ENCODE measurements at places on chromosomes 5 and 9.

DNA sequence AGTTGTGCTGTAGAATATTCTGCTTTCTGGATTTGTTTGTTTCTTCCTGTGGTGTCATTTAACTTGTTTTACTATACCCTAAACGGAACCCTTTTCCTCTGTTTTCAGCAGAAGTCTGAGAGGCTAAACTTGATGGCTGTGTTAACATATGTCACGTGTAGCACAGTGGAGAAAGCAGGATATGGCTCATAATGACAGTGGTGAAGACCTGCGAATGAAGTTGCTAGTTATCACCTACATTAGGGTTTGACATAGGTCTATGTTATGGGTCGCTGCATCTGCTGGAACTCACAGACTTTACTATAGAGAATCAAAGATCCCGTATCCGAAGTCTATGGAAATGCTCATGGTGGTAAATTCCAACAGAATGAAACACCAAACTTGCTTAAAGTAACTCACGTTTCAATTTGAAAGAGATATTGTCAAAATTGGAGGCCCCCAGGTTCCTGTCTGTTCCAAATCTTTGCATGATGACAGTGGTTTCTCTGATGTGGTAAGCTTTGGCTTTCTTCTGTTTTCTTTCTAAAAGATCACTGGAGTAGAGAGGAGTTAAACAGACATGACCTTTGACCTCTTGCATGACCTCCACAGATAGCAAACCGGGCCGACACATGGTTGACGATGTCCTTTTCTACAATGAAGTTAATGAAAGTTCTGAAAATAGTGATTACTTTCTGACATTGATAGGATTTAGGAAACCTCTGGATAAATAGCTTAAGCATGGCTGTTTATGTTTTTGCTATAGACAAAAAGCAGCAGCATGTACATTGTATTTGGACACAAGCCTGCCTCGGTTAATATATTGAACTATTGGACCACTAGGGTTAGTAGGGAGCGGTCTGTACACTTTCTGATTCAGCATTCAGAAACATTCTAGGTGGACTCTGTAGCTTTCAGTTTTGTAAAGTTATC is 3.1 kb upstream of the CATSPER3 start:
- no peak for DNase-seq
- H3K27me3 ChIP-seq: no peaks in the 10 kb centered on the region
- no peak overlapping the region for H3K27ac ChIP-seq
- H3K4me3 ChIP-seq: no peak overlapping the region

- peak overlapping the region; percentile 54 for H3K4me3 ChIP-seq
- no peaks in the 10 kb centered on the region for H3K27me3 ChIP-seq
- H3K27ac ChIP-seq: no peak overlapping the region
- no peak for DNase-seq
- peaks cover 22% of the 10 kb centered on the region for H3K4me1 ChIP-seq
Measured at GRCh38 chr9:113523421-113524141, 60.1 kb downstream of the RGS3 start.

- no peak overlapping the region for H3K27ac ChIP-seq
- peaks cover 10% of the 10 kb centered on the region for H3K36me3 ChIP-seq
- DNase-seq: peak; percentile 40
- no peaks in the 10 kb centered on the region for H3K27me3 ChIP-seq
- H3K4me1 ChIP-seq: no peaks in the 10 kb centered on the region
Measured at GRCh38 chr9:83937861-83938455, 16.7 kb upstream of the KIF27 start.

DNA sequence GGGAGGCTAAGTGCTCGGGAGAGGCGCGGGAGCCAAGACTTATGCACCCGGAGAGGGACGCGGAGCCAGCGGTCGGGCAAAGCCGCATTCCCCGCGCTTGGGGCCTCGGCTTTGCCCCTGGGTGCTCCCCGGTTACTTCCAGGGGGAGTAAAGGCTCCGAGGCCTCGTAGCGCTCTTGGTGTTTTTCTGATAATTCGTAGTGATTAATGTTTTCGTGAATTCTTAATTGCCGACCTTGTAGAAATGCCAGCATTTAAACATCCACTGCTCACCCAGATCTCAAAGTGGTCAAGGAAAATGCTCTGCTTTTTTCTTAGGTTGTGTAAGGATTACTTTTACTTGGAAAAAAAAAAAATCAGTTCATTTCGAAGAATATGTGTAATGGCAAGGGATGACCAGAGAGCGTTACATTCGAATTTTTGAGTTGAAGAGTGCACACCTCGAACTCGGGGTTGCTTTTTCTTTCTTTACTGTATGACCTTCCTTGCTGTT is 654 bp upstream of the TUT7 start:
- DNase-seq: no peak
- H3K4me3 ChIP-seq: peak overlapping the region; percentile 94
- H3K27ac ChIP-seq: peak overlapping the region; percentile 92
- no peaks in the 10 kb centered on the region for H3K27me3 ChIP-seq
- H3K36me3 ChIP-seq: peaks cover 2% of the 10 kb centered on the region
- peaks cover 18% of the 10 kb centered on the region for H3K4me1 ChIP-seq

- H3K4me3 ChIP-seq: no peak overlapping the region
- DNase-seq: no peak
- H3K36me3 ChIP-seq: no peaks in the 10 kb centered on the region
- no peaks in the 10 kb centered on the region for H3K4me1 ChIP-seq
- no peak overlapping the region for H3K27ac ChIP-seq
Measured at GRCh38 chr9:23412458-23412857, 413.6 kb downstream of the ELAVL2 start.

DNA sequence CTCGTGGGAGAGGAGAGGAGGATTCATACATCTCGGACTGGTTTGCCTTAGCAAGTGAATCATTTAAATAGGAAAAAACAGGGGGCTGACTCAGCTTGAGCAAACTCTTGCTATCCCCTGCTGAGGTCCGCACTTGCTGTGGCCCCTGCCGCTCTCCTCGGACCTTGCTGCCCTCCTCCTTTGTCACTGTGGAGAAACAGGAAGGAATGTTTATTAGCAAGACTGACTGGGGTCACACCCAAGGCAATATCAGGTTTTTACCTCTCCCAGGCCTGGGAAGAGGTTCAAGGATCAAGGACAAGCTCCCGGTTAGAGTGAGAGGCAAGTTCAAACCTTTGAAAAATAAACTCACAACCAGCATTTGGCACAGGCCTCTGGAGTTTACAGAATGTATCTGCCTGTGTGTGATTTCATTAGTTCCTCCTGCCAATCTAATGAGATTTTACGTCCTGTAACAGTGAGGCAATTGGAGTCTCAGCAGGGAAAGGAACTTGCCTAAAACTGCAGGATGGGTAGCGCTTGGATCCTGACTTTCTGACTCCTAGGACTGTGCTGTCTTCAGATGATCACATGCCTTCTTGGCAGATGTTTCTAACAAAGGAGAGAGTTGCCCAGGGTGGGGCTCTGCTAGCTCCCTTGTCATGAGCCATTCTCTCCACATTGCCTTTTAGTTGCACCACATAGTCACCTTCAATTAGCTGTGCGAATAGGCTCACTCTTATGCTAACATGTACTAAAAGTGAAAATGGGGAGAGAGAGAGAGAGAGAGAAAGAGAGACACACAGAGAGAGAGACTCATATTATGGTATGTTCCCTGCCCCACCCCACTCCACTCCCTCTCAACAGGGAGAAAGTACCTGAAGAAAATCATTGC is 108.6 kb upstream of the CDKN2B start:
- no peaks in the 10 kb centered on the region for H3K27me3 ChIP-seq
- H3K27ac ChIP-seq: no peak overlapping the region
- H3K4me1 ChIP-seq: peaks cover 4% of the 10 kb centered on the region
- no peak overlapping the region for H3K4me3 ChIP-seq
- H3K36me3 ChIP-seq: no peaks in the 10 kb centered on the region

DNA sequence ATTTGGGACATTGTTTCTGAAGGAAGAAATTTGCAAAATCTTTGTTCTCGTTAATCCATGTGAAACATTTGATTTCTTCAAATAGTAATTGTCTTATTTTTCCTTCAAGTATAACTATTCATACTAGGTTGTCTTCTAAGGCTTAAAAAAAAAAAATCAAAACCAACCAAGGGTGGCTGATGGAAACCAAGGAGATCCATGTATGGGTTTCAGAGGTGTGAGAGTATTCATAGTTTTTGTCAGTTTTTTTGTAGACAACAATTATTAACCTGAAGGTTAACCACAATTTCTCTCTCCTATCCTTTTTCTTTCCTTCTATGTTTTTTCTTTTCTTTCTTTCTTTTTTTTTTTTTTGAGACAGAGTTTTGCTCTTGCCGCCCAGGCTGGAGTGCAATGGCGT is 35.4 kb downstream of the KDM4C start:
- no peak overlapping the region for H3K27ac ChIP-seq
- no peaks in the 10 kb centered on the region for H3K27me3 ChIP-seq
- DNase-seq: no peak
- H3K4me3 ChIP-seq: no peak overlapping the region
- H3K36me3 ChIP-seq: peaks cover 20% of the 10 kb centered on the region
- peaks cover 19% of the 10 kb centered on the region for H3K4me1 ChIP-seq

GRCh38 chr9:117245175-117245829 is 169.6 kb downstream of the ASTN2 start:
- no peaks in the 10 kb centered on the region for H3K36me3 ChIP-seq
- H3K4me3 ChIP-seq: no peak overlapping the region
- no peak overlapping the region for H3K27ac ChIP-seq
- peaks cover 4% of the 10 kb centered on the region for H3K27me3 ChIP-seq

DNA sequence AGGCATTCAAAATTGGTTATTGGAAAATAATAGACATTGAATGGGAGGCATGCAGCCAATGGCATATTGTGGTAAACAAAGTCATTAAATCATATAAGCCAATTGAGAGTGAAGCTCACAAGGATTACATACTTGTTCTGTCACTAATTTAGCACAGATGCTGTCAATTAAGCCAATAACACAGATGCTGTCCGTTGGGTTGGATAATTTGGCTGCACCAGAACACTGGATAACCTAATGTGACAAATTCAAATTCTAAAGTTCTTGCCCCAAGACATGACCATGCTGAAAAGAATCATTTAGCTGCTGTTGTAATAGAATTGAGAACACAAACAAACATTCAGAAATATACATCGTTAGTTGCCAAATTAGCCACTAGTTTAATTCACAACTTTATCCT is 1796.4 kb downstream of the EFNA5 start:
- H3K36me3 ChIP-seq: no peaks in the 10 kb centered on the region
- H3K4me1 ChIP-seq: no peaks in the 10 kb centered on the region
- no peak overlapping the region for H3K27ac ChIP-seq

- no peaks in the 10 kb centered on the region for H3K36me3 ChIP-seq
- peaks cover 2% of the 10 kb centered on the region for H3K4me1 ChIP-seq
Measured at GRCh38 chr9:129102791-129103594, 7.6 kb downstream of the CRAT start.

- H3K36me3 ChIP-seq: peaks cover 7% of the 10 kb centered on the region
- H3K4me1 ChIP-seq: peaks cover 60% of the 10 kb centered on the region
- no peak for DNase-seq
- no peak overlapping the region for H3K4me3 ChIP-seq
- no peak overlapping the region for H3K27ac ChIP-seq
Measured at GRCh38 chr9:131691969-131692611, 47.8 kb downstream of the RAPGEF1 start.

GRCh38 chr5:32449262-32449661 is 4.7 kb upstream of the ZFR start:
- no peaks in the 10 kb centered on the region for H3K27me3 ChIP-seq
- H3K36me3 ChIP-seq: peaks cover 2% of the 10 kb centered on the region
- no peak for DNase-seq
- no peak overlapping the region for H3K4me3 ChIP-seq

- H3K4me3 ChIP-seq: no peak overlapping the region
- DNase-seq: no peak
- H3K27me3 ChIP-seq: no peaks in the 10 kb centered on the region
- H3K36me3 ChIP-seq: peaks cover 11% of the 10 kb centered on the region
Measured at GRCh38 chr5:159274676-159275075, 11.6 kb downstream of the UBLCP1 start.

- H3K4me1 ChIP-seq: peaks cover 14% of the 10 kb centered on the region
- peaks cover 3% of the 10 kb centered on the region for H3K27me3 ChIP-seq
- no peak overlapping the region for H3K27ac ChIP-seq
Measured at GRCh38 chr9:33453999-33454660, 6.7 kb upstream of the AQP3 start.

GRCh38 chr9:125074976-125075375 is 68.4 kb downstream of the SCAI start:
- DNase-seq: no peak
- no peak overlapping the region for H3K27ac ChIP-seq
- H3K4me1 ChIP-seq: no peaks in the 10 kb centered on the region
- peaks cover 9% of the 10 kb centered on the region for H3K36me3 ChIP-seq

DNA sequence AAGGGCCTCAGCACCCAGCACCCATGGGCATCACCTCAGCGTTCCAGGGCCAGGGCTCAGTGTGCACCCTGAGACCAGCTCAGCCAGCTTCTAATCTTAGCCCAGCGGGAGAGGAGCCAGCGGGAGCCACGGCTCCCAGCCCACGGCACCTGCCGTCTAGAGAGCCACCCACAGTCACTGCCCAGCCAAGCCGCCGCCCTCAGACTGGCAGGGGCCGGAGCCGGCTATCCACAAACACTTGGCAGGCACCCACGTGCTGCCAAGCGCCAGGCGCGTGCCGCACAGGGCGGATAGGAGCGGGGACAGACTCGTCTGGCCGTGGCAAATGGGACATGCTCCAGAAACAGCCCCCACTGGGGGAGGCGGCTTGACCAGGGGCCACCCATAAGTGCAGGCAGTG is 18.6 kb downstream of the BRD3 start:
- H3K27me3 ChIP-seq: no peaks in the 10 kb centered on the region
- no peak overlapping the region for H3K4me3 ChIP-seq
- no peak for DNase-seq
- H3K27ac ChIP-seq: no peak overlapping the region
- H3K36me3 ChIP-seq: peaks cover 11% of the 10 kb centered on the region

DNA sequence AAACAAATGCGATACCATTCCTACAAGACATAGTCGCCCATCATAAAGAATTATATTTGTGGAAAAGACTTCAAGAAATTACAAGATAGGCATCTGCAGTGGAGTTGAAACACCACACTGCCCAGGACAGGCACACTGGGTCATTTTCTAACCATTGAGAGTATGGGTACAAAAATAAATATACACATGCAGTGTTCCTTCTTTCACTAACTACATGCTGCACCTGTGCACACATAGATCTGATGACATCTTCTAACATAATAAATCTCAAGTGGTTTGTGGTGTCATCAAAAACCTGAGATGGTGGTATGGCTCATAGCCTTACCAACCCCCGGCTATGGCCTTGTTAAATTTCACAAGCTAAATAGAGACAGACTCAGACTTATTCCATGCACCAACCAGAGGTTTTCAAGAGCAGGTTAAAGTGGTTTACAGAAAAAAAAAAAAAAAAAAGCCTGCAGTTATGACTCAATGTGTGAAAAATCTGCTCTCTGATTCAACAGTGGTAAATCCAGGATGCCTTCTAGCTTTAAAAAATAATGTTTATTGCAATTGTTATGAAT is 12.4 kb upstream of the NFIB start:
- H3K4me1 ChIP-seq: peaks cover 8% of the 10 kb centered on the region
- H3K27me3 ChIP-seq: peaks cover 5% of the 10 kb centered on the region
- H3K4me3 ChIP-seq: no peak overlapping the region
- H3K27ac ChIP-seq: no peak overlapping the region
- DNase-seq: no peak

DNA sequence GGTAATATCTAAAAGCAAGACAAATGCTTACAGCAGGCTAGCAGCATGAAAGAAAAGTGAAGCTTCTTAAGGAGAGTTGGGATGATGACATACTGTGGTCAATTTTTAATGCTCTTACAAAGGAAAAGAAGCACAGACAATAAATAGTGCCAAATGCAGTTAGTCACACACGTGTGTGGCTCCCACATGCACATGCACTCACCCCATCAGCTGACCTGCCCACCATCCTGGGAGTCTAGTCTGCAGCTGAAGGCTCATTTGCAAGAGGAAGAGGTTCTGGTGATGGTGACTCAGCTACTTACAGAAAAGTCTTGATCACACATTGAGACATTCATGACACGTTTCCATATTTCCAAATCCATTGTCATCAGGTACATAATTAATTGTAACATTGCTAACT is 129.3 kb downstream of the MRPL36 start:
- no peak overlapping the region for H3K27ac ChIP-seq
- H3K36me3 ChIP-seq: peaks cover 4% of the 10 kb centered on the region
- peaks cover 12% of the 10 kb centered on the region for H3K4me1 ChIP-seq
- no peak for DNase-seq
- H3K4me3 ChIP-seq: no peak overlapping the region
- H3K27me3 ChIP-seq: peaks cover 36% of the 10 kb centered on the region
